NCI-H2029 treated with DMSO at 0.1 percent for 48 hours (cell line): ENCODE measurements at places on chromosomes 3 and 15.

GRCh38 chr3:14344351-14344750 is 58.1 kb upstream of the SLC6A6 start:
- DNase-seq = no peak

- DNase-seq = no peak
These were observed 90.4 kb upstream of the ROBO2 start for GRCh38 chr3:76949462-76949861.

GRCh38 chr15:29570121-29570947 is 251.9 kb downstream of the TJP1 start:
- DNase-seq = no peak

DNA sequence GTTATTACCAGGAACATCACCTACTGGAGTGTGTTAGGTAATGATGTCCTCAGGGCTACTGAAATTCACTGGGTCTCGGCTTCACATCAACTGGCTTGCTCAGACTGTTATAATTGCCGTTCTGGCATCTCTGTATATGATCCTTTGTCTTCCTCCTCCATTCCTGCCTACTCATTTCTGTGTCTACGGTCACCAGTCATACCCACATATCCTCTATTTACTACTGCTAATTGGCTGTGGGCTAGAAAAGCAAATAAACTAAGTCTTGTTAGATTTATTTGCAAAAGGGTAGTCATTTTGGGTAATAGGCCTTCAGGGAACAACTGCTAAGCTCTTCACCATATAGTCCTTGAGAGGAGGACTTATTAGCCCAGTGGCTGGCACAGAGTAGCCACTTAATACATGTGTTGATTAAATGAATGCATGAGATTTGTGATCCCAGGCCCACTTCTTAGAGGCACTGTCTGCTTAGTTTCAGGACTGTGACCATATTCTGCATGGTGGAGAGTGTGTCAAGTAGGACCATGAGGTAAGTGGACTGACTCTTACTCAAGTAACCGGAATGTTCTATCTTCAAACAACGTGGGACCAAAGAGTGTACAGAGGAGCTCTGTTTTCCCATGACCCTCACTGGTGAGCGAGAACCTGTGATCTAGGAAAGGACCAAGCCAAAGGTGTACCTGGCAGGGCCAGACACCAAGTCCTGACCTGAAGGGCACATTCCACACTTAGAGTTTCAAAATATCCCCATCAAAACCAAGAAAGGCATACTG is 13.2 kb downstream of the ZDHHC3 start:
- peak; percentile 96 for DNase-seq

GRCh38 chr3:24680214-24680967 is 185.7 kb upstream of the THRB start:
- peak; percentile 6 for DNase-seq
